ENCODE measurements at places on chromosomes 5 and 9.

DNA sequence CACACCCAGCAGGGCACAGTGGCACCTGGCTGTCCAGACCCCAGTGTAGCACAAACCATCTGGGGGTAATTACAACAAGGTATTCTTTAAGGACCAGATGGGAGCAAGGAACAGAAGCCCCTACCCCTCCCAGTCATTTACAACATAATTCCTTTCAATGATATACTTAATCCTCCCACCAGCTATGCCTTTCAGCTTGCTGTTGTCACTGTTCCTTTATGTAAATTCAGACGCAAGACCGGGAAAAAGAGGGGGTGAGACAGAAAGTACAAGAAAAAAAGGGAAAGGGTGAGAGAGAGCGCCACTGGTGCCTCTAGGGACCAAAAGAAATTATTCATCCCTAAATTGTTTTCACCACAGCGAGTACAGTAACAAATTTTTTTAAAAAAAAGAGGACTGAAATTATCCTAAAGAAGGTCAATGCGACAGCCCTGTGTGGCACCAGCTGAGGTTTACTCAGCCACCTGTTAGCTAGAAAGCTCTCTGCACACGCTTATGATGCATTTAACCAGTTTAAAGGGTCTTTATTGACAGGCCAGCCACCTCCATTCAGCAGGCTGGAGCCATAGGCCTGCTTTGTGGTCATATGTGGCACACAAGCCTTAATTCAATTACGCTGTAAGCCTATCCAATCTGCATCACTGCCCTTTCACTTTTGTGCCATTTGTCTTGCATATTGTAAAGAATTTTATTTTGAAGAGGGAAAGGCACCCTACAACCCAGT, 210.2 kb upstream of the ISL1 start:
- no peak for DNase-seq

- no peak for DNase-seq
Measured at GRCh38 chr9:119959846-119960545, 590.8 kb upstream of the BRINP1 start.

- DNase-seq, result no peak
Measured at GRCh38 chr9:98665501-98665900, 43.2 kb downstream of the GABBR2 start.

GRCh38 chr5:178688551-178688950, 41.9 kb downstream of the ZNF354A start:
- no peak for DNase-seq

DNA sequence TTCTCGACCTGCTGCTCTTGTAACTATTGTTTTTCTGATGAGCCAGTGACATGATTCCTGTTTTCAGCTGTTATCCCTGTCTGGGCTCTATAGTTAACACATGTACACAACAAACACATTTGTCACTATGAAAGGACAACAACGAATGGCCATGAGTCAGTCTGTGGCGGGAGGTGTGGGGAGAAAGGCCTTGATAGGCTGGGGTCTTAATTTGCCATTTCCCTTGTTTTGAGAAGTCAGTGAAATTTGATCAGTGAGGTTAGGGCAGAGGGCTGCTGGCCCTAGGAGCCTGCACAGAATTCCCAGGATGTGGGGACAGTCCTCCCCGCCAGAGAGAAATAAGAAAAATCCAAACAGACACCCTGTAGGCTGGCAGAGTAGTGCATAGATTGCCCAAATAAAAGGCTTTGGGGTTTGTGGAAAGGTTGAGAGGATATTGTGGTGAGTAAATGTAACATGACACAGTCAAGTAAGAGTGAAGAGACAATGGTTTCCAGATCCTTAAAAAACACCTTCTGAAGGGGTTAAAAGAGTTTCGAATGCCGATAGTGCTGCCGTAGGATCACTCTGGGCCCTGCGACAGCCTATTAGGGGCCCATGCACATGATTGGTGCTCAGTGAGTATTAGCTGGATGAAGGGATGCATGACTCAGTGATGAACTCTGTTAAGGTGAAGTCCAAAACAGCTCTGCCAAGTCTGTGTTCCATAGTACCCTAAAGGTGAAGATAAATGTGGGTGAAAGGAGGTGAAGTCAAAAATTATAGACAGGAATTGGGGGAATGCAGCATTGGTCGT, 110.9 kb upstream of the PRRC1 start:
- peak; percentile 62 for DNase-seq

GRCh38 chr9:93501406-93501805, 48.0 kb upstream of the FAM120AOS start:
- DNase-seq, result no peak

- no peak for DNase-seq
Measured at GRCh38 chr5:25060575-25060974, 415.8 kb upstream of the CDH10 start.

GRCh38 chr5:79853028-79853427, 138.0 kb downstream of the MTX3 start:
- no peak for DNase-seq
